Ovary (tissue), 10 donors: ENCODE measurements at places on chromosomes 2 and 18. TPM values are rescaled to one million over a fixed set of nuclear protein-coding genes. Genes with fewer than 3 reads are reported as not detected.

Gene GREB1L
- 11.5 TPM for total RNA-seq

Gene CABYR
- total RNA-seq: 1.6 TPM

Gene SP5
- 2.9 TPM for total RNA-seq

Gene FAM161A
- total RNA-seq: 9.1 TPM

Gene FNDC4
- total RNA-seq: 117 TPM

Gene DCDC2C
- total RNA-seq: not detected

Gene SIX2
- total RNA-seq: 0.46 TPM

Gene CPLX4
- not detected for total RNA-seq

Gene ACAA2
- 28.6 TPM for total RNA-seq

Gene MYOM1
- total RNA-seq: 3.8 TPM

Gene CD8A
- total RNA-seq: 1.1 TPM

Gene CYP1B1
- 5.4 TPM for total RNA-seq

Gene LYPD6
- total RNA-seq: 2.1 TPM

Gene SLC19A3
- total RNA-seq: 3.6 TPM

Gene CD226
- total RNA-seq: 1.2 TPM

Gene TRABD2A
- 12.2 TPM for total RNA-seq

Gene POTEC
- not detected for total RNA-seq

Gene UGT1A5
- total RNA-seq: not detected

Gene TWIST2
- 78.9 TPM for total RNA-seq

Gene NGEF
- 0.65 TPM for total RNA-seq
